CD4-positive, alpha-beta T cell treated with Interleukin-2 at 100 ng/mL for 4 hours (primary cell): ENCODE measurements at places on chromosomes 3 and 15.

DNA sequence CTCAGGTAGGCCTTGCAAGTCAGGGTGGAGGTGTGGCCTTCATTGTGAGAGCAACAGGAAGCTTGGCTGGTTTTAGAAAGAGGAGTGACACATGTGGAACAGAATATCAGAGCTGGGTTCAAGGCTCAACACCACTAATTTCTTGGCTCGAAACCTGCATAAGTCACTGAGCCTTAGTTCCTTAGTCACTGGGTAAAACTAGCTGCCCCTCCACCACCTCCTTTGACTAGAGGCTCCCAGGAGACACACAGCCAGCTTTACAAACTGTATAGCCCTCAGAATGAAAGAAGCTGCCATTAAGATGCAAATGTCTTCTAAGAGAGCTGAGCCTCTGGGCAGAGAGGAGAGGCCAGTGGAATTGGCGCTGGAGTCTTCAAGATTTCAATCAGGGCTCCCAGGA lies 67.7 kb downstream of the CERS3 start:
- DNase-seq, result no peak

DNA sequence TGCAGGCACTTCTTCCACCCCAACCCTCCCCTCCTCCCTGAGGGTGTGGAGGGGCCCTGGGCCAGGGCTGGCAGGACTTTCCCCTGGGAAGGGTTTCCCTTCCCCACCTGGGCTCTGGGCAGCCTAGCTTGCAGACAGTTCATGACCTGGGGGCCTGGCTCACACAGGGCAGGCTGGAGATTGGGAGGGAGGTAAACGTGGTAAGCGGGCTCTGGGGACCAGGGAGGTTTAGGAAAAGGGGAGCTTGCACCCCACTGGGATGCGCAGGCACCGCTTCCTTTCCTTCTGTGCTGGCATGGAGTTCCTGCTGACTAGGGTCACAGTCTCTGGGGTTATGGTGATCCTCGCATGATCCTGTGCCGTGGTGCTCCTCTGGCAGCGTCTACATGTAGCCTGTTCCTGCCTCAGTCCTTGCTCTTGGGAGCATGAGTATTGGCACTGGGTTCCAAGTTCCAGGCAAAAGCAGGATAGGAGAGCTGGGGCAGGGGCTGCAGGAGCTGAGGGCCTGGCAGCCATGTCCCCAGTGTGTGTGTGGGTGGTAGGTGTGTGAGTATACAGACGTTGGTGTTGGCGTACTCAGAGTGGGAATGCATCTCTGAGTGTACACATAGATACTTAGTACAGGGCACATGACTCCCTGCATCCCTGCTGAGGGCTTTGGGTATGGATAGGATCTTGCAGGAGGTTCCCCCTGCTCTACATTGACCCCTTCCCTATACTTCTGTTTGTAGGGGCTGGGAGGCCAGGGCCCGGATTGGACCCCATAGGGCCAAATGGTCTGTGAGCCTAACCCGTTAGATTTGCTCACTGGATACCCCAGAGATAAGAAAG lies 6.9 kb downstream of the GLYCTK start:
- no peak for DNase-seq

GRCh38 chr3:95235916-95236315 lies 1173.1 kb downstream of the NSUN3 start:
- no peak for DNase-seq

DNA sequence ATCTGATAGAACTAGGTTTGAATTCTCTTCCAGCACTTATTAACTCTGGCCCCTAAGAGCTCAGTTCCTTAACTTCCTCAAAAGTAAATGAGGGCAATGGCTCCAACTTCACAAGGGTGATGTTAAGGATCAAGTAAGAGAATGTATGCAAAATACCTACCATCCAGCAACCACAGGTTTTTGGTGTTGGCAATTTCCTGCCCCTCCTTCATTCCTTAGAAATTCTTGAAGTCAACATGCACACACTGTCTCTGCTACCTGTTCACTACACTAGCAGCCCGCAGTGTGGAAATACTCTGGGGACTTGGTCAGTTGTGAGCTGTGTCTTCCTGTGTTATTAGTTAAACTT lies 5.0 kb downstream of the ZBED2 start:
- no peak for DNase-seq
